ENCODE measurements at places on chromosomes 1 and 21.
A peak's percentile ranks its signal among the peaks of the same experiment; 100 is the strongest.

GRCh38 chr1:116981521-116982037, 20.0 kb upstream of the CD101 start:
- no peak for DNase-seq

- no peak for DNase-seq
These were observed 58.8 kb downstream of the TOR1AIP2 start for GRCh38 chr1:179818743-179819173.

GRCh38 chr21:36384885-36385232, 333 bp upstream of the CHAF1B start:
- DNase-seq, result no peak

GRCh38 chr1:9990944-9991343, 6.1 kb upstream of the RBP7 start:
- DNase-seq, result no peak

- no peak for DNase-seq
These were observed 17.3 kb downstream of the NOC2L start for GRCh38 chr1:941588-942383.

DNA sequence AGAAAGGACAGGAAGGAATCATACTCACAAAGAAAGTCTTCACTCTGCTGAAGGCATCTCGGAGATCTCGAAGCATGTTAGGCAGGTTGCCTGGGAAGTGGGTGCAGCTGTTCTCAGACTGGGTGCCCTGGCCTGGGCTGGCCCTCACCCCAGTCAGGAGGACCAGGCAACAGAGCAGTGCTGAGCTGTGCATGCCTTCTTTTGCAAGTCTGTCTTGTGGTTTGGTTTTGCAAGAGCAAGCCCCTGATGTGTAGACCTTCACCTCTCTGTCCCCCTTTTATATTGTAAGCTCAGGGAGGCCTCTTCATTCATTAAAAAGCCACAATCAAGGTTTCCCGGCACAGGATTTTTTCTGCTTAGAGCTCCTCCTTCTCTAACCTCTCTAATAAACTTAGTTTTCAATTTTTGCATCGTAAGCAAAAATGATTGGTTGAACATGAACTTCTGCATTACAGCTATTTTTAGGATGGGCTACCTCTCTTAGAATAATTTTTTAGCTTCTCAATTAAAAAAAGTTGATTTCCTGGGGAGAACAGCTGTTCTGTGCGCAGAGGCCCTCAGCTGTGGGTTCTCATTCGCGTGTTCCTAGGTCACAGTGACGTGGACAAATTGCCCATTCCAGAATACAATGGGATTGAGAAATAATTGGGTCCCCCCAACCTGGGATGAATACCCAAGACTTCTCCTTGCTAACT, at the start of gene IL10:
Gene IL10, minus strand, starts transcription at position 252 of the 695 bp plus-strand sequence. Its CDS starts 59 bp downstream, at position 193.
- DNase-seq, result no peak

- no peak for DNase-seq
These were observed 886.7 kb downstream of the PLA2G4A start for GRCh38 chr1:187715483-187715882.

GRCh38 chr21:28959367-28960099, 33.1 kb downstream of the LTN1 start:
- DNase-seq, result no peak

GRCh38 chr1:203359010-203359571, 8.2 kb upstream of the FMOD start:
- DNase-seq, result no peak

DNA sequence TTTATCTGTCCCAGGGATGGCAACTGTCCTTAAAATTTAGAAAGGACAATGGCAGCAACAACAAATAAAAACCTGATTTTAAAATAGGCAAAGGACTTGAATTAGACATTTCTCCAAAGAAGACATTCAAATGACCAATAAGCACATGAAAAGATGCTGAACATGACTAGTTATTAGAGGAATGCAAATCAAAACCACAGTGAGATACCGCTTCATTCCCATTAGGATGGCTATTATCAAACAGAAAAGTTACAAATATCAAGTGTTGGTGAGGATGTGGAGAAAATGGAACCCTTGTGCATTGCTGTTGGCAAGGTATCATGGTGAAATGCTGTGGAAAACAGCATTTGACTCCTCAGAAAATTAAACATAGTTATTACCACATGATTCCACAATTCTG, 120.7 kb downstream of the CRB1 start:
- no peak for DNase-seq

DNA sequence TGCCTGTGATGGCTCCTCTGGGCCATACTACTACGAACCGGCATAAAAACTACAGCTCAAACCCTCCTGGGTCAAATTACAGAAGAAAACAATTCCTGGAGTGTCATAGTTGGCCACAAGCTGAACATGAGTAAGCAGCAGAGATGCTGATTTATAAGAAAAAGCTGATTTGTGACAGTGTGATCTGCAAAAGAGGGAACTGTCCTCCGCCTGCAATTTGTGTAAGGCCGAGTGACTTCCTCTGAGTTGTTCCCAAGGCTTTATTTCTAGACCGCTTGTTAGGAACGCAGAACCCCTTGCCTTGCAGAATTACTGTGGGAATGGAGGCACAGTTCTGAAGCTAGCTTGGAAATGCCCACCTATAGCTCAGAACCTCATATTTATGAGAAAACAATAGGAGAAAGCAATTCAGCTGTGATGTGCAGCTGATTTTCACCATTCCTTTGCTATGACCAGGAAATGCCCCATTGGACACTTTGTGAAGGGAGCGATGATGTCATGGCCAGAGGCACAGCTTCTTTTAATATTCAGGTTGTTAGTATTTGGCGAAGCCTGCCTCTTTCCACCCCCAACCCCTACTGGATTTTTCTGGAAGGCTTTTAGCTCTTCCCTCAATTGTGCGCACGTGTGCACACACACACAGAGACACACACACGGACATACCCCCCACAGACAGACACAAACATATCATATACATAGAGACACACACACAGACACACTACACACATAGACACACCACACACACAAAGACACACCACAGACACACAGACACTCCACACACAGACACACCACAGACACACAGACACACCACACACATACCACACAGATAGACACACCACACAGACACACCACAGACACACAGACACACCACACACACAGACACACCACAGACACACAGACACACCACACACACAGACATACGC, 47.6 kb downstream of the IER5 start:
- DNase-seq, result no peak

- peak; percentile 26 for DNase-seq
These were observed 475.6 kb downstream of the LTN1 start for GRCh38 chr21:28516991-28517592.

- no peak for DNase-seq
These were observed 11.5 kb upstream of the COL16A1 start for GRCh38 chr1:31715087-31715872.

GRCh38 chr1:34747638-34747941, 7.3 kb upstream of the GJB5 start:
- DNase-seq, result no peak
